Globus pallidus (tissue), 1 donor: ENCODE measurements at places on chromosomes 6 and 20.

DNA sequence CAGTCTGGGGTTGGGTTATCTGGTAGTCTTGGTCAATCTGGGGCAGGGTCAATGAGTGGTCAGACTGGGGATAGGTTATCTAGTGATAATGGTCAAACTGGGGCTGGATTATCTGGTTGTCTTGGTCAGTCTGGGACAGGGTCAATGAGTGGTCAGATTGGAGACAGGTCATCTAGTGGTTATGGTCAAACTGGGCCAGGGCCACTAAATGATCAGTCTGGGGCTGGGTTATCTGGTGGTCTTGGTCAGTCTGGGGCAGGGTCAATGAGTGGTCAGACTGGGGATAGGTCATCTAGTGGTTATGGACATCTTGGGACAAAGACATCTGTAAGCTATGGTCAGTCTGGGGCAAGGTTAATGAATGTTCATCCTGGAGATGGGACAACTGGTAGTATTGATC is 28.5 kb upstream of the BPIFA2 start:
- DNase-seq: no peak

DNA sequence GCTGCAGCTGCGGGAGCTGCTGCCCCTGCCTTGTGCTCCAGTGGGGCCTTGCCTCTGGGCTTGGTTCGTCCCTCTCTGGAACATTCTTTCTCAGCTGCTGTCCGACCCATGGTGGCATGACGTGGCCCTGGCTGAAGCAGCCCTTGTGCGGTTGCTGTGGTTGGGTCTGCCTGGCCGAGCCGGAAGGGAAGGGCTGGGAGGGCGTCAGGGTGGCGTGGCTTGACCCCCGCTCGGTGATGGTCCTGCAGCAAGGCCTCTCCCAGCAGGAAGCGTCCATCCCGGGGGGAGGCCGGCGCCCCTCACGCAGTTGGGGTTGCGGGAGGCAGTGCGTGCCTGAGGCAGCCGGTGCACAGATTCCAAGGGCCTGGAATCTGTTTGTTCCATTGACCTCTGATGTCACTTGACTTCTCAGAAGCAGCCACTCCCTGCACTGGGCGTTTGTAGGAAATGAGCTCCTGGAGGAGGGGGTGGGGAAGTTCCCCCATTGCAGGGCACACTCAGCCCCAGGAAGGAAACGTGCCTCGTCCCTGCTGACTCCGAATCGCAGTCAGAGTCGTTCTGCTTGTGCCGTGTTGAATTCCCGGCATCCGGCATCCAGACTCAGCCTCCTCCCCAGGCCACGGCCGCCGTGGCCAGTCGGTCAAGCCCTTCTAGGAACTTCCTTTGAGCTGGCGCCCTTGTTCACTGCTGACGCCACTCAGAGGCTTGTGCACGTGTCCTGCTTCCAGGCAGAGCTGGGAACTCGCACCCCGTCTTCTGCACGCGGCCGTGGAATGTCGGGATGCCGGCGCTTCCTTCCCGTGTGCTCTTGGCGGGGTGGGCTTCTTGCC is 9.7 kb upstream of the TNFRSF6B start:
- no peak for DNase-seq

GRCh38 chr6:39653612-39654011 is 71.6 kb downstream of the KIF6 start:
- DNase-seq: peak; percentile 82

- DNase-seq: no peak
Measured at GRCh38 chr6:11606332-11606731, 68.8 kb downstream of the TMEM170B start.

DNA sequence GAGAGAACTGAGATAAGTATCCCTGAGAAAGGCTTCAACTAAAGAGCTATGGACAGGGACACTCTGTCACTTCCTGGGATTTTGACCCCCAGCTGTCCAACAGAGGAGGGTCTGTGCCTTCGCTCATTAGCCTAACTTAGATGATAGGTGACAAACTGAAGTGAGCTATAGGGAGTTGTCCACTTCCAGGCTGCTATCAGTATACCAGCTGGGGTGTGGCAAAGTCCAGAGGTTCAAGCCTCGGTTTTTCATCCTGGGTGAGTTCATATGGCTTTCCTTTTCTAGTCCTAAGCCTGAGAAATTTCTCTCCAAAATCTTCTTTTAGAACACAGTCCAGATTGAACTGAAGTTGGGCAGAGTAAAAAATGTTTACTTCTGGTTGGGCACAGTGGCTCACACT is 5.9 kb upstream of the PAQR8 start:
- no peak for DNase-seq

- DNase-seq: no peak
Measured at GRCh38 chr6:166806217-166806838, 150.0 kb downstream of the RNASET2 start.

GRCh38 chr6:56936466-56936865 is 18.4 kb upstream of the BEND6 start:
- no peak for DNase-seq

DNA sequence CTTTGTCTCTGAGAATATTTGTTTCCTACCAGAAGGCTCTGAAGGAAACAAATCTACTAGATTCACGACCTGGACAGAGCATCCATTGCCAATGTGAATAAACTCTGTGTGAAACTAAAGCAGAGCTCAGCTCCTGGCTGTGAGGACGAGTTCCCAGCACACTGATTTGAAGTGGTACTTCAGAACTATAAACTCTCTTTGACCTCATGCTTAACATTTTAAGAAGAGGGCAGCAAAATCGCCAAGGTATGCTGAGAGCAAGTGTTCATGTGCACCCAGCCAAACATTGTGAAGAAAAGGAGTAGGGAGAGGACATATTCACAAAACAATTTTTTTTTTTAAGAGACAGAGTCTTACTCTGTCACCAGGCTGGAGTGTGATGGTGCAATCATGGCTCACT is 33.7 kb upstream of the ZNF133 start:
- no peak for DNase-seq

GRCh38 chr6:35148167-35148741 is 7.1 kb upstream of the TCP11 start:
- DNase-seq: no peak

DNA sequence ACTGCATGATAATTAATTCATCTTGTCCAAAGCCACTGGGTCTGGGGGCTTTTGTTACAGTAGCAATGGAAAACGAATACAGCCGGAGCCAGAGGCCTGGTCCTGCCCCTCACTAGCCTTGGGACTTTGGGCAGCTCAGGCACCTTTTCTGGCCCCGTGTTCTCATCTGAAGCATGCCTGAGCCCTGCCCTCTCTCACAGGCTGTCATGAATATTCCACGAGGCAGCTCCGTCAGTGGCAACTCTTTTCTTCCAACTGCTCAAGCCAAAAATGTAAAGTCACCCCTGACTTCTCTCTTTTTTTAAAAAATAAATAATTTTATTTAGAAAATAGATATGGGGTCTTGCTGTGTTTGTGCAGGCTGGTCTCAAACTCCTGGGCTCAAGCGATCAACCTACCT is 5.3 kb downstream of the BNIP5 start:
- DNase-seq: no peak

DNA sequence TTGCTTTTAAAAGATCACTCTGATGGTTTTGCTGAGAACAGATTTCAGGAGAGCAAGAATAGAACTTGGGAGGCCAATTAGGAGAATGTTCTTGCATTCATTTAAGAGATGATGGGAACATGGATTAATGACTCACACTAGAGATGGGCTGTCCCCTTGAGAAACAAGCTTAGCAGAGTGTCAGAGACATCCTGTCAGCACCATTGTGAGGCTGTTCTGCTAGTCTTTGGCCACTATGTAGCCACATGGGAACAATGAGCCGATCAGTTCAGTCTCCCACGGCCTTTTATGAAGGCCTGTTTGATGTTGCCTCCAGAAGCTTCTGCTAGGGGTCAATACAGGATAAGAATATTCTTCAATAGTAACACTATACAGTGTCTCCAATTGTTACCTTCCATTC is 113.0 kb upstream of the EYA4 start:
- DNase-seq: no peak

DNA sequence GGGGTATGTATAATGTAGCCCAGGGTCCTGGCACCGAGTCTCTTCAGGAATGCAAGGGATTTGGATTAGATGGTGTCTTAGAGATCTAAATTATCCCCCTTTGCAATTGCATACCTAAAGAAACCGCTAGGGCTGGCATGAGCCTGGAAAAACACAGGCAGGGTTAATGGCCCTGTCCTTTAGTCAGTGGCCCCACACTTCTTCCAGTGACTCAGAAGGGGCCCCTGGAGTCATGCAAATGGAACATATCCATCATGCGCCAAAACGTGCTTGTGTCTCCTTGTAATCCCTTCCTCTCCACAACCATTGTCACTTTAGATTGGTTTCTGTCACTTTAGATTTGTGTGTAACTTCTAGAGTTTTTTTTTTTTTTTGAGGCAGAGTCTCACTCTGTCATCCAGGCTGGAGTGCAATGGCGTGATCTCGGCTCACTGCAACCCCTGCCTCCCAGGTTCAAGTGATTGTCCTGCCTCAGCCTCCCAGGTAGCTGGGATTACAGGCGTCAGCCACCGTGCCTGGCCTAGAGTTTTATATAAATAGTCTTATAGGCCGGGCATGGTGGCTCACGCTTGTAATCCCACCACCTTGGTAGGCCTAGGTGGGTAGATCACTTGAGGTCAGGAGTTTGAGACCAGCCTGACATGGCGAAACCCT is 8.7 kb upstream of the MYBL2 start:
- no peak for DNase-seq

GRCh38 chr6:38508286-38508685 is 131.4 kb downstream of the BTBD9 start:
- DNase-seq: no peak

- DNase-seq: no peak
Measured at GRCh38 chr20:26163890-26164289, 467.2 kb upstream of the ZNF337 start.

GRCh38 chr6:32922083-32922482 is 18.7 kb downstream of the HLA-DMB start:
- DNase-seq: no peak

- DNase-seq: no peak
Measured at GRCh38 chr20:48325656-48326433, 502.0 kb downstream of the PREX1 start.

DNA sequence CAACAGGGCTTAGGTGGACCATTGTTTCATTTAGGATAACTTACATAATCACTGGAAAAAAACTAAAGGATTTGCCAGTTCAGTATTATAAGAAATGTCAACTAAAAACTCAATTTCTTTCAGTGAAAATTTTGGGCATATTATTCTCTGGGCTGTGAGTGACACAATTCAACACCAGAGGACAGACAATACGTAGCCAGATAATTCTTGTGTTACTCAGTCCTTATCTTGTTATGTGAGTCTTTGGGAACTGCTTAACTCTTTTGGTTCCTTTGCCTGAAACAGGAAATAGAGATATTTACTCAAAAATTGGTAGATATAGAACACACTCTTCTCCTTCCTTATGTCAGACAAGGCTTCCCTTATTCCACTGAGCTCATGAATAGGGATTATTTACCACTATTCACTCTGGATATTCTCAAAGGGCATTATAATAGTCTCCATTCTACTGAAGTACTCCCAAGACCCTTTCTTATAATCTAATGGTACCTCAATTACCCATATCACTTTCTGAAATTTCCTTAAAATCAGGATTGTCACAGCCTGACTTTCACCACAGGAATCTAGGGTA is 4.9 kb upstream of the BEND6 start:
- DNase-seq: peak; percentile 51

GRCh38 chr20:18108326-18108725 is 29.3 kb upstream of the KAT14 start:
- DNase-seq: no peak

DNA sequence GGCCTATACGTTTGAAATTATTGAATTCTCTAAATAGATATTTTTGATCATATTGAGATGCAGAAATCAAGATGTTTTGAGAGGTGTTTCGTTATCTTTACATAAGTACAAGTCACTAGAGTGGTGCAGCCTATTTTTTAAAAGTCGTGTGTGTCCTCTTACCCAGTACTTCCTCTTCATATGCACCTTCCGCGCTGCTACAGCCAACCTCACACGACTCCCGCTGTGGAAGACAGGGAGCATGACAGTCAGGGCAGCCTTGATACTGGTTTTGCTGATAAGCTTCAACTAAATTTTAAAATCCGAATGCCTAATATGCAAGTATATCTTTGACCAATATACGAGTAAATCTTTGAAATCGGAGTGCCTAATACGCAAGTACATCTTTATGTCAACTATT is 16.3 kb downstream of the ROS1 start:
- no peak for DNase-seq

- DNase-seq: no peak
Measured at GRCh38 chr6:169095153-169095552, 158.5 kb downstream of the THBS2 start.

DNA sequence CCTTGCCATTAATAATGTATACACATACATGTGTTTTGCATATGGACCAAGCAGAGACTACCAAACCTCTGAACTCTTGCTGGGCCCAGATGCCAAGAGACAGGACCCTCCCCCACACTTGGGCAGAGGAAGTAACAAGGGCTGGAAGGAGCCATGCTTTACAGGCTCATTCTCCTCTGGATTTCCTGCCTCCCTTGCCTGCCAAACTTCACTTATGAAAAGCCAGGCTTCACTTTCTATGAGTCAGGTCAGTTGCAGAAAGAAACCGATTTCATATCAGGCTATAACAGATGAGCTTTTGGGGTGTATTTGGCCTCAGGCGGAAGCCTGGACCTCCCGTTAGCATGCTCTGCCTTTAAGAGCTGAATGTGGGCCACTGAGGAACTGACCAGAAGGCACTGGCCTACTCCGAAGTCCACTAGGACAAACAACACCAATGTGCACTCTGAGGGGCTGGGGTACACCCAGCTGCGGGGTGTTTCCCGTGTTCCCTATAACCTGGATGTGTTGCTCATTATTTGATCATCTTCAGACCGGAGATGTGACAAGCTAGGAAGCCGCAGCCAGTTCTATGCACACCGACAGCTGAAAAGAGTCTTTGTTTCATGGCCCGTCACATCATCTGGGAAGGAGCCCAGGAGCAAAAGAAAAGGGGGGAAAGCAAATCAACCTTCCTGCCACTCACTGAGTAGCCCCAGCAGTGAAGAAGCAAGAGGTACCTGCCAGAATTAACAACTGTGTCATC is 28.5 kb downstream of the HAO1 start:
- DNase-seq: peak; percentile 30

- DNase-seq: peak; percentile 24
Measured at GRCh38 chr20:11777387-11778205, 140.1 kb upstream of the BTBD3 start.

DNA sequence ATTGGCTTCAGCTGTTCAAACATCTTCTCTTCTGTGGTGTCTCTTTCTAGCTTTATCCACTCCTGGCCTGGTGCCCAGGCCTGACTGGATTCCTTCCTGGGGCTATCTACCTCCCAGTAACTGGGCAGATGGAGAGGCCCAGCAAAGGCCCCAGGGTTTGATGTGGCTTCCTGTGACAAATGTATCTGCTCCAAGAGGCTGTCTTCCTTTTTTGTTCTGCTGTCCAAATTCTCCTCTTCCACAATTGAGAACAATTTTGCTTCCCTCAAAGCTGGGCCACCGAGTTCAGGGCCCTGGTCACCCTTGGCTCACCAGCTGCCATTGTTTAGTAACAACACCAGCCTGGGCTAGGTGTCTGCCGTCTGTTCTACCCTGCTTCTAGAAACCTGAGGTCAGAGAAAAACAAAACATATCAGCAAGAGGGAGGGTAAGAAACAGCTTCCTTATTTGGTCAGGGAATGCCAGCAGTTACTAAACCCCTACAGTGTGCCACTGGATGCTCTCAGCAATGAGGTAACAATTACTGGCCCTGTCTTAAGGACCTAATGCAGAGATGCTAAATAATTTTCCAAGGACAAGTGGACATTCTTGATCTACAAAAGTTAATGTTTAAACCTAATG is 3.9 kb downstream of the ZFP57 start:
- DNase-seq: no peak
